ENCODE measurements at places on chromosomes 7 and 10.

- DNase-seq, result no peak
Measured at GRCh38 chr7:127177156-127177555, 75.6 kb downstream of the GRM8 start.

DNA sequence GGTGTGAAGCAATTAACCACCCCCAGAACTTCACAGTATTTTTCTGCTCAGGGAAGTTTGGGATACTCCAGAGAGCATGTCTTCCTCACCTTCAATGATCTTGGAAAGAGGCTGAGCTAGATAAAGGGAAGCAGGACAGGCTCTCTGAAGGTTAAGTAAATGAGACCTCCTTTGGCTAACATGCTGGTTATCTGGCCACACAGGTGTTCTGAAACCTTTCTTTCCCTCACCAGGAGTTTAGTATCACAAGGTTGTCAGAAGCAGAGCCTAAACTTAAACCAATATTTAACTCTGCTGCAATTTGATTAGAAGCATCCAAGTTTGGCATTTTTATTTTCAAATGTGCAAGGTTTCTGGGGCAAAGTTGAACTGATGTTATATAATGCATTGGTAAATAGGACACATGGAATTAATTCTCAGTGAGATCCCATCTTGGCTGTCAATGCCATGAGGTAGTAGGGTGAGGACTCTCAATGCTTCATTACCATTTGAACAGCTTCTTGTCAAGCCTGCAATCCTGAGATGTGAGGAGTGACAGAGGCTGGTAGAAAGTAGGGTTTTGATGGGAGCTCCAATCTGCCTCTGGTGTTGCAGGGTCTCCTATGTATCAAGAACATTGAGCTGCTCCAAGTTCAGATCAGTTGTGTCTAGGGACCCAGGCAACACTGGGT, 3.6 kb upstream of the PNLIP start:
- no peak for DNase-seq

GRCh38 chr7:40622941-40623501, 488.2 kb downstream of the SUGCT start:
- DNase-seq, result no peak

DNA sequence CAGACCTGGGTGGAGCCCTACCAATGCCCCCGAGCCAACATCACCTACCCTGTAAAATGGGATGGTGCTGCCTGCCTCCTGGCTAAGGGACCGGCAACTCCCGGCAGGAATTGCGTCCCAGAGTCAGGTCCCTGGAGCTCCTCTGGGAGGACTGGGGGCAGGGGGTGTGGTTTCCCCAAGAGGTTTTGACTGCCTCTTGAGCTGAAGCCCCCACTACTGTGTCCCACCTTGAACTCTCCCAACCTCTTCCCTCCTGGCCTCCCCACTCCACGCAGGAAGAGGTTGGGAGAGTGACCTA, 1.3 kb downstream of the SH2B2 start:
- no peak for DNase-seq

GRCh38 chr10:128710098-128710797, 584.0 kb upstream of the MKI67 start:
- no peak for DNase-seq

- no peak for DNase-seq
Measured at GRCh38 chr7:159113056-159113455, 31.6 kb downstream of the VIPR2 start.

DNA sequence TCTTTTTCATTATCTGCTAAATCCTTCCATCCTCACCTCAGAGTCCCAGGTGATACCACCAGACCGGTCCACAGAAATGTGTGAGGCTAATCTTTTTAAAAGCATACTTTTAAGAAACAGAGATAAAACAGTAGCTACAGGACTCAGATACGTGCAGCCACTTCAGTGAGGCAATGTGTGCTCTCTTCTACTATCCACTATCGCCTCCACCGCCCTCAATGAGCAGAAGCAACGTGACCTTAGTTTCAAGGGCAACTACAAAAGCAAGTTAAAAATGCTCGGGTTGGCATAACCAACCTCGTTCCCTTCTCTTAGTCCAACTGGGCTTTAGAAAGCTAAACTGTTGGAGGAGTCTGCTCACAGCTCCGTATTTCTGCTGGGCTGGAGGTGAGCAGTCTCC, 4.2 kb downstream of the FGFR2 start:
- DNase-seq, result no peak

DNA sequence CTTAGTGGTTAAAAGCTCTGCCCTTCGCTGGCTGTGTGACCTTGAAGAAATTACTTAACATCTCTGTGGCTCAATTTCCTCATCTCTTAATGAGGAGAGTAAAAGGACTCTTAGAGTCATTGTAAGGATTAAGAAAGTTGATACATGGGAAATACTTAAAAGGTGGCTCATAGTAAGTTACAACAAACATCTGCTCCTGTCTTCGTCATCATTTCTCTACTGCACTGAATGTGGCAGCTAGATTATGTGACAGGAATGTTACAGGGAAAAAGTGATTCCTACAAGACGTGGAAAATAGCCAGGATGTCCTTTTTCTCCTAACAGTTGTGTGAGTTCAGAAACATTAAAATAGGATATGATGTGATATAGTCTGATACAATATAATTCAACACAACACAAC, 184.7 kb downstream of the FRMD4A start:
- no peak for DNase-seq

DNA sequence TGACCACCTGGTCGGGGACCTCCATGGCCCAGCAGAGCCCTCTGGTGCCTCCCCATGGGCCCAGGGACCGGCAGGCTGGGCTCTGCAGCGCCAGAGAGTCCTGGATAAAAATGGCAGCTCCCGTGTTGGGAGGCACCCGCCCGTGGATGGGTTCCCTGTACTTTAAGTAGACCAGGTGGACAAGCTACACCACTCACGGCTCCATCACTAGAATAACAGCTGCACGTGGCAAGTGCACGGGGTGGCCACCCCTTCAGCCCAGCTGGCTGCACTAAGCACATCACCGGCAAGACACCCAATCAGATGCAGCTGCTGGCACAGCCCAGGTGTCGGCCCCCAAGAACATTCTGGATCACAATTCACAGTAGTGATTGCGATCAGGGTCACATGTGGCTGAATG, 69.8 kb downstream of the DIP2C start:
- DNase-seq, result no peak

- DNase-seq, result no peak
Measured at GRCh38 chr7:36405409-36405803, 15.7 kb downstream of the ANLN start.

DNA sequence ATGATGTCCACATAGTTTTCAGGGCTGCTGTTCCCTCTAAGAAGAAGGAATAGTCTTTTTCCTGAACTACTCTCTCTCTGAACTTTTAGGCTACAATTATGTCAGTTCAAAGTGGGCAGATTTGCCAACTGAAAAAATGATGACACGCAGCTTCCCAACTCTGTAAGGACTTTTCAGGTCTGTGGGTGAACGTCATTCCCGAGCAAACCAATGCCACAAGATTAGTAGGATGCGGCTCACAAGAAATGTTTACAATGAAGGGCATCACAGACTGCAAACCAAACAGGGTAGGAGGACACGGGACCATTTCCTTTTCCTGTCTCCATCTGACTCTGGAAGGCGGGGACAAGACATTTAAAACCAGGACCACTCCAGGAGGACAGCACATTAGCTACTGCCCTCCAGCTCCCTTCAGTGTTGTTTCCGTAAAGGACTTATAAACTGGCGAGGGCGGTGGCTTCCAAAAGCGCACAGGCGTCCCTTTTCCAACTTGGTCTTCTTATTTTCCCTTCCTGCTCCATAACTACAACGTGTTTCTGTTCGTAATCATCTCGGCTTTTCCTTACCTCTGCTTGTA, 539 bp upstream of the MKLN1 start:
- DNase-seq, result peak; percentile 67

DNA sequence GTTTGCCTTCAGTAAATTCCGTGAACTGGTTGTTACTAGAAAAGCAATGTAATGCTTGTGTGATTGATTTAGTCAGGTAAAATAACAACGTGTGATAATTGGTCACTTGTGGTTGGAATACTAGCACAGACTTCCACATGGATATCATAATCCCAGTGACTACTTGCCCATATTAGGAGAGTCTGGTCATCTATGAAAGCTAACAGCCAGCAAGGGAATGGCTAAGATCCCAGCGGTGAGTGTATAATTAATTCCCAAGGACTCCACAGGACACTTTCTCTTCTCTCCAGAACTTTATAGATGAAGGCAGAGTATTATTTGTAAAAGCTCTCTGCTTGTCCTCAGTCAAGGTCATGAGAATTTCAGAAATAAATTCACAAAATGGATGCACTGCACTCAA, 662.6 kb upstream of the TEX47 start:
- no peak for DNase-seq

DNA sequence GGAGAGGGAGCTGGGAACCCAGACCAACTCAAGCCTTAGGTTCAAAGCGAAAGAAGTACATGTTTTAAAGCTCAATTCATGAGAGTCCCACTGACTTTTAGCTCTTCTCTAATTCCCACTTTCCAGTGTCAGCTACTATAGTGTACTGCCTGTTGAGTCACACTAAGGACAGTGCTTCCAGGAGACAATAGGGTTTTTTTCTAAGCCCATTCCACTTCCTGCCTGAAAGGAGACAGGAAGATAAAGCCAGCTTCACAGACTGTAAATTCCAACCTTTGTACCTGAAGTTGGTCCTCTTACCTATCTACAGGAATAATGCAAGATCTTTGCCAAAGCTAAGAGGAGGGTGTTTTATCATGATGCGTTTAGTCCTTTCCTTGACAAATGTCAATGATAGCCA, 4.4 kb downstream of the MSRB2 start:
- no peak for DNase-seq

GRCh38 chr7:128915271-128915819, 4.8 kb upstream of the KCP start:
- no peak for DNase-seq

GRCh38 chr10:61211468-61211867, 241.7 kb downstream of the TMEM26 start:
- peak; percentile 84 for DNase-seq

- DNase-seq, result no peak
Measured at GRCh38 chr10:72746426-72747363, 54.8 kb downstream of the MCU start.

DNA sequence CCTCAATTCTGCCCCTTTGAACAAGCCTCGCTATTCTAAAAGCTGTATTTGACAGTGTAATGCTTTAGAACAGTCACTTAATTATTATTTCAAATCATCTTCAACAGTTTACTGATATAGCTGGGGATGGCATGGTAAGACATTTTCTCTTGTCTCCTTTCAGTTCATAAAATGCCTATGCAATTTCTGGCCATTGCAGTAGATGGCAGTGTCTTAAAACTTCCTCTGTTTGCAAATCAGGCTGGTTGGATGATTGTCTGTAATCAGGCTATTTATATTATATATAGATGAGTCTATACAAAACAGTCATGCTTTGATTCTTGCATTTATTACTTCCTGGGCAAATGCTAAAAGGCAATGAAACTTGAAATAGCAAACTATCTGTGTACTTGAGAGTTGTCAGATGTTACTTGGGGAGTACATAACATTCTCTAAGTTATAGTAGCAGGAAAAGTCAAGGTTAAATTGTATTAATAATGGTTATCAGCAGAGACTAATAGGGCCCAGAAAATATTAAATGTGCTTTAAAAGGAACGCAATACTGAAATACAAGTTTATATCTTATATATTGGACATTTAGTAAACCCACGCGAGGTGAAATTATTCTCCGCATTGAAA, 55.5 kb upstream of the LHFPL3 start:
- DNase-seq, result peak; percentile 91

DNA sequence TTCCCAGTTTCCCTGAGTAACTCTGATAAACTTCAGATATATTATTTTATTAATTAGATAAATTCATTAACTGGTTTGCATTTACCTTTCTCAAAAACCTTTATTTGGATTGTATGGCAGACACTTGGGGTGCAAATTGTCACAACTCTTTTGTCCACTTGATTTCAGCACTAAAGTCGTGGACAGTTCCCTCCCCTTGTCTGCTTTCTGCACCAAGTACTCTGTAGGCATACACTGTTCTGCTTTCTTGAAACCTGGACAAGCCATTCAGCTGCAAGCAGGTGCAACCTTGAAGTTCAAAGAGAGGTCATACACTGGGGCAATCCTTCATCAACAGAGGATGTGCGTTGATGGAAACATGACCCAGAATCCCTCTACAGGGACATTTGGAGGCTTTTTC, 162.9 kb downstream of the ARL5B start:
- DNase-seq, result peak; percentile 54

GRCh38 chr7:117808341-117808757, 64.9 kb downstream of the CTTNBP2 start:
- no peak for DNase-seq

GRCh38 chr7:102310414-102310815, 23.7 kb downstream of the SH2B2 start:
- no peak for DNase-seq

- DNase-seq, result no peak
Measured at GRCh38 chr10:48791267-48791928, 106.7 kb downstream of the WDFY4 start.

- DNase-seq, result no peak
Measured at GRCh38 chr7:129606803-129607202, 4.7 kb upstream of the NRF1 start.

DNA sequence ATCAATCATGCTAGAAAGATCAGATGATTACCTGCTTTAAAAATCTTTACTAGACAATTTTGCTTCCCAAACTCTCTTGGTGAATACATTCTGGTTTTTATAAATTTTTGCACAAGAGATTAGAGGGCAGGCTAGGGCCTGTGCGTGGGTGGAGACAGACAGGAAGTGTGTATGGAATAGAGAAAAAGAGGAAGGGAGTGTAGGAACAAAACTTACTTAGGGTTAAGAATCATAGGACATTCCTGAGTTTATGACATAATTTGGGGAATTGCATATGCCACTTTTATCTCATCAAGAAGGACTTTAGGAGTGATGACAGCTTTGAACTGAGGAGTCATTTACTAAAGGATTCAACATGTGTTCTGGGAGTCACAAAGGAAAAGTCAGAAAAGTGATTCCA, 31.3 kb downstream of the LAMB1 start:
- DNase-seq, result peak; percentile 26

DNA sequence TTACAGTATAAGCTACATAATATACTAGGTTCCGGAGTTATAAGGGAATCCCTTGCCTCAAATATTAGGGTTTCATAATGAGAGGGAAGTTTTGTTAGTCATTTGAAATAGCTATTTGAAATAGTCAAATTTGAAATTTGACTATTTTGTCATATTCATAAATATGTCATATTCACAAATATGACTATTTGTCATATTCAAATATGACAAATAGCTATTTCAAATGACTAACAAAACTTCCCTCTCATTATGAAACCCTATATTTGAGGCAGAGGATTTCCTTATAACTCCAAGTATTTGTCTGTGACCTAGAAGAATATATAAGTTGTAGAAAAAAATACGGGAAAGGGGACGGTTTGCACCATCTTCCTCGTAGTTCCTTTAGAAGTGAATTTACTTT, 76.6 kb downstream of the HDAC9 start:
- no peak for DNase-seq

DNA sequence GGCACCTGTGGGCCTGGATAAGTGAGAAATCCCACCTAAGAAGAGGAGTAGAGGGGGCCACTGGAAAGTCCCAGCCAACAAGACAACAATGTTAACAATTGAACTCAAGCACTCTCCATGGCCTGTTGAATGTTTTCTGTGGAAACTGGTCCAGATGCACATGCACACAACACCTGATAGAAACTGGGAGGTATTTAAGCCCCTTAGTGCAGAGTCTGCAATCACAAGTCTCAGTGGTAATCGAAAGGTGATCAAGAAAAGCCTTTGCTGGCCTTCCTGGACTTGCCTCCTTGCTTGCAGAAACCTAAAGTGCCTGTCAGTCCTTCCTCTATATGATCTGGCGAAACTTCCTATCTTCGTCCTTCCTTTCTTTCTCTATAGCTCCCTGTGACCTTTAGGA, 30.6 kb upstream of the HNRNPH3 start:
- DNase-seq, result no peak

GRCh38 chr10:128265596-128265995, 139.4 kb upstream of the MKI67 start:
- DNase-seq, result no peak
